Coronary artery (tissue), 2 donors: ENCODE measurements at places on chromosomes 13 and 19.

DNA sequence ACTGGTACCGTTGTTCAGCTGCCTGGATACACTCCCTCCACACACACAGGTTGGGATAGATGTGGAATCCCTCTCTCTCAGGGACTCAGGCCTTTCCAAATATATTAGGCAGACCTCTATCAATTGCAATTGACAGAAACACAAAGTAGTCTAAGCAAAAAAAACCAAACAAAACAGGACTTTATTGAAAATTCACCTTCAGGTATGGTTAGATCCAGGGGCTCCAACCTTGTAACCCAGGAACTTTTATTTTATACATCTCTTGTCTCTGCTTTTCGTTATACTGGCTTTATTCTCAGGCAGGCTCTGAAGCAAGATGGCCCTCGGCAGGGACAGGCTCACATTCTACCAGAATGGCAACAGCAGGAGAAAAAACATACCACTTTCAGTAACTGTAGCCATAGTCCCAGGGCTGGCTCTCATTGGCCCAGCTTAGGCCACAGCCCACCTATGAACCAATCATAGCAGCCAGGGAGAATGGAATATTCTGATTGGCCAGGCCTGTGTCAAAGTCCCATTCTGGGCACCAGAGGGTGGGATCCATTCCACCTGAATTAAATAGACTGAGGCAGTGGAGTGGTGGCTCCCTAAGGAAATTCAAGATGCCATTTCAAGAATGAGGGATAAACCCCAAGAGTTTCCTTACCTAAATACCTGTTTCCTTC, 13.1 kb upstream of the CEACAM19 start:
- DNase-seq = no peak

- no peak for DNase-seq
Measured at GRCh38 chr13:59120297-59120843, 1043.4 kb downstream of the DIAPH3 start.

DNA sequence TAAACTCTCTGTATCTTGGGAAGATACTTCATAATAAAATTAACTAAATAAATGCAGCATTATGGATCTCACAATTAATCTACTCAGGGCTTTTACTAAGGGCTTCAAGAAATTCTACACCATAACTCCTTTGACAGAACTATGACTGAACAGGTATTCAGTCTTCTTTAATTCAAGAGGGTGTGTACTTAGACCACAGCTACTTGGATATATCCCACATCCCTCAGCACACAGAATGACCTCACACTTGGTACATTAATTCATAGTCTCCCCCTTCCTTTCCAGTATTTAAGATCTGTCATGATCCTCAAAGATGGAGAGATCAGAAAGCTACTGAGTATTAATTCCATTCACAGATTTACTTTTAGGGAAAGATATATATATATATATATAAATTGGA, 11.6 kb downstream of the DIAPH3 start:
- DNase-seq = no peak

DNA sequence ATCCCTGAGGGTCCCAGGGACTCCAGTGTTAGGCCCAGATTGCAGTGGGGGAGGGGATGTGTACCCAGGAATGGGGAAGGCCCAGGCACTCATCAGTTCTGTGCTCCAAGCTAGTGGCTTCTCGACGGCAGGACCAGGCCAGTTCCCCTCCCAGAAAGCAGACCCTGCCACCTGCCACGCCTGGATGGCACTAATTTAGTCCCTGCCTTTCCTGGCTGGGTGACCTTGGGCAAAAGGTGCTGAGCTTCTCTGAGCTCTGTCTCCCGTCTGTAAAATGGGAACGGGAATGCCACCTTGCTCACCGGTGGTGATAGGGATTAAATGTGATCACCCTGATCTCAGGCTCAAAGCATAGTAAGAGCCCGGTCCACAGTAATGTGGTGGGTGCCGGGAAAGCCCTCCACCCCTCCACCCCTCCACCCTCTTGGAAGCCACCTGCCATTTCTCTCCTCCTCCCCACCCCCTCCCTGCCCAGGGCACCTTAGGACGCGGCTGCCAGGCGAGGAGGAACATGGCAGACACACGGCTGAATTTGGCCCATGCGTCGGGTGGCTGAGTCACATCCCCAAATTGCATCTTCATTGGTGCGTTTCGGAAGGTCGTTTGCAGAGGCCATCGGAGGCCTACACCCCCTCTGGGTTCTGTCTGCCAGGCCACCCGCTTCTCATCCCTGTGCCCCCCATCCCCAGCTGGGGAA, 2.3 kb downstream of the KCNN1 start:
- no peak for DNase-seq

DNA sequence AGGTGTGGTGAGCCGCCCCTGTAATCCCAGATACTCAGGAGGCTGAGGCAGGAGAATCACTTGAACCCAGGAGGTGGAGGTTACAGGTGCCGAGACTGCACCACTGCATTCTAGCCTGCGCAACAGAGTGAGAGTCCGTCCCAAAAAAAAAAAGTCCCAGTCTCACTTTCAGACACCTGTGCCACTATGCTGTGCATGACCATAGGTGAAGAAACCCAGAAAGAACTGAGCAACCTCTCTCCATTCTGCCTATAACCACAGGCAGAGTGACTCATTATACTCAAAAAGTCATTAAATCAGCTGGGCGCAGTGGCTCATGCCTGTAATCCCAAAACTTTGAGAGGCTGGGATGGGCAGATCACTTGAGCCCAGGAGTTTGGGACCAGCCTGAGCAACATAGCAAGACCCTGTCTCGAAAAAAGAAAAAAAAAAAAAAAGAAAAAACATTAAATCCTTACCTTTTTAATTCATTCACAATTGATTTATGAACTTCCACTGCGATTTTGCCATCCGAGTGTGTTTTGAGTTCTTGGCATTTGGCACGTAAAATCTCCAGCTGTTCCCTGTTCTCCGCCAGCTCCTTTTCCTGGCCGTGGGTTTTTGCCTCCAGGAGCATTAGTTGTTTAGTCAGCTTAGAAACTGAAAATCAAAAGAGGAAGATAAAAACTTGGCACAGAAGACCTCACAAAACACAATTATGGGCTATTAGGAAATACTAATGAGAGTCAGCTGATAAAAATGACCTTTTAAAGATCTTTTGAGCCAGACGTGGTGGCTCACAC, 45.5 kb upstream of the SLC7A9 start:
- no peak for DNase-seq

DNA sequence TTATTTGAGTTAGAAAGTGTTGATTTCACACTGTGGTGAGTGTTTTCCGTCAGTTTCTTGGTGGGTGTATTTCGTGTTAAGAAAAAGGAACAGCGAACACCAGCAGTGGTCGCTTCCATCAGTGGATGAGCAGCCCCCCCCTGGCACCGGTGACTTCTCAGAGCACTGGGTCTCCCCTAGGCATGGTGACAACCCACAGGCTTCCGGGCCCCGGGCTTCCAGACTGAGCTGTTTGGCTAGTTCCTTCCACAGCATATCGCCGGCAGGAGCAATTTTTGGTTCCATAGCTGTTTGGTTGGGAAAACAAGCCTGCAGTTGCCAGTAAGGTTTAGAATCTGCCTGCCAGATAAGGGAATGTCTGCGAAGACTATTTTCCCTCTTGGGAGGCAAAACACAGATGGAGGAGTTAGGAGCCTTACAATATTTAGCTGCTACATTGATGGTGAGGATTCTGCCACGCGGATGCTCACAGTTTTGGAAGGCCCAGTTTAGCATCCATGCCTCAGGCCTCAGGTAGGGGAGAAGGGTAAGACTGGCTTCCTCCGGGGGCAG, 18.7 kb upstream of the ZNF536 start:
- DNase-seq = no peak

DNA sequence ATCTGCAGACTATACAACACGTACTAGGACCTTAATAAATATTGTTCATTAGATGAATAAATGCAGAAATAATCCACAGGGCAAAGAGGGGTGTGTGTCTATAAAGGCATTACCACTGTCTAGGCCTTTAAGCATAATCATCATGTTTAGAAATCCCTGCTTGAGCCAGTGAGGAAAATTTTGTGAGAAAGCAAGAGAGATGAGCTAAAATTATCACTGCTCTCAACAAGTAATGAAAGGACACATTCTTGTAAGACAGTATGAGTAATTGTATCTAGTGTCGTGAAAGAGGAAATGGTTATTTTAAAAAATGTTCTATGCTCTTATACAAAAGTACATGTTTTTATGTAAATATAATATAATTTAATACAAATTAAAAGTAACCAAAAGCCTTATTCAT, 1699.4 kb downstream of the PCDH9 start:
- no peak for DNase-seq

DNA sequence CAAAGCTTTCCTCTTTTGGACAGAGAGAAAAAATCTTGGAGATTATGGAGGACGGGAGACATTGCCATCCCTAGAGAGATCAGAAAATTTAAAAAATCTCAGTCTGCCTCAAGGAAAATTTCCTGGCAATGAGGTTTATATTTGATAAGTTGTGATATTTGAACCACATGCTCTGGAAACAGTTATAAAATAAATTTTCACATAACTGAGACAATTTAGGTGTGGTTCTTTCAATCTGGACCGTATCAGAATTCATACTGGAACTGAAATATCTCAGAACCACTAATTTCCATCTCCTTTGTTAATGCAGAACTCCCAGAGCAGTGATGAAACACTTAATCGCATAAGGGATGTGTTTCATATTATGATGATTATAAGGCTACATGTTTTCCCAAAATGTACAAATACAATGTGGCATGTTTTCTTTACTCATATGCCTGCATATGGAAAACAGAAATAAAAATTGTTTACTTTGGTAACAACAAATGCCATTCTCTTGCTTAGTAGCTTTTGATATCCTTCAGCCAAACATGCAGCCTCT, 13.7 kb downstream of the UBE2L5 start:
- DNase-seq = no peak

- no peak for DNase-seq
Measured at GRCh38 chr19:51252306-51253079, 1.6 kb downstream of the SIGLECL1 start.

DNA sequence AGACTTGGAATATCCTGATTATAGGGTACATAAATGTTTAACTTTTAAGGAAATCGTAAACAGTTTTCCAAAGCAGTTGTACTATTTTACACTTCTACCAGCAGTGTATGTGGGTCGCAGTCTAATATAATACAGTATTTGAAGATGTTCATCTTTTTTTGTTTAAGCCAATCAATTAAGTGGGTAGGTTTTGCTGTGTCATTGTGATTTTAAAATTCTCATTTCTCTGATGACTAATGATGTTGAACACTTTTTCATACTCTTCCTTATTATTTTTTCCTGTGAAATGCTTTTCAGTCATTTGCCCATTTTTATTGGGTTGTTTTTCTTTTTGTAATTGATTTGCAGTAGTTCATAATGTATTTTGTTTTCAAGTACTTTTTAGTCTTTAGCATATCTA, 2689.7 kb downstream of the PCDH9 start:
- DNase-seq = no peak

GRCh38 chr19:7925171-7925851, 624 bp downstream of the CTXN1 start:
- no peak for DNase-seq

DNA sequence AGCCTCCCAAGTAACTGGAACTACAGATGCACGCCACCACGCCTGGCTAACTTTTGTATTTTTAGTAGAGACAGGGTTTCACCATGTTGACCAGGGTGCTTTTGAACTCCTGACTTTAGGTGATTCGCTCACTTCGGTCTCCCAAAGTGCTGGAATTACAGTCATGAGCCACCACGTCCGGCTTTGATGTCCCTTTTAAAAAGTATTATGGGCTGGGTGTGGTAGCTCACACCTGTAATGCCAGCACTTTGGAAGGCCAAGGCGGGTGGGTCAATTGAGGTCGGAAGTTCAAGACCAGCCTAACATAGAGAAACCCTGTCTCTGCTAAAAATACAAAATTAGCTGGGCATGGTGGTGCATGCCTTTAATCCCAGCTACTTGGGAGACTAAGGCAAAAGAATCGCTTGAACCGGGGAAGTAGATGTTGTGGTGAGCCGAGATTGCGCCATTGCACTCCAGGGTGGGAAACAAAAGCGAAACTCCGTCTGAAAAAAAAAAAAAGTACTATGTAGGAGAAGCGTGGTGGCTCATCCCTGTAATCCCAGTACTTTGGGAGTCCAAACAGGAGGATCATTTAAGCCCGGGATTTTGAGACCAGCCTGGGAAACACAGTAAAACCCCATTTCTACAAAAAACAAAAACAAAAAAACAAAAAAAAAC, 22.8 kb upstream of the ERVV-1 start:
- no peak for DNase-seq

DNA sequence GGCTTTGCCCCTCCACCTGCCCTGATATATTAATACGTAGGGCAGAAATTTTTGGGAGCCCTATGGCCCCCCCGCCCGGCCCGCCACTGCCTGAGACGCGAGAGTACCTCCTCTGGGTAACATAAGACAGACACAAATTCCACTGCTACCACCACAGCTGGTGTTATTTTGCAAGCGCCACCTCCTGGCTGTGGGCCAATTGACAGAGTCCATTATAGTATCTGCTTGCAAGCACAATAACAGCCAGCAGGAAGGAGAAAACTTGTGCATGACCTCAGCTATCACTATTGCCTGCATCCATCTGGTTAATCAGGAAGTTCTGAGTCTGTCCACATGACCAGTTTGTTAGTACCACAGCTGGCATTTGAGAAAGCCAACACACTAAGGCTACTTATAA, 25.3 kb upstream of the OR10H2 start:
- DNase-seq = no peak

- no peak for DNase-seq
Measured at GRCh38 chr19:34502582-34503411, 21.2 kb downstream of the WTIP start.

- no peak for DNase-seq
Measured at GRCh38 chr13:44347949-44348348, 25.7 kb upstream of the SERP2 start.
